Tibial nerve (tissue), 4 donors: ENCODE measurements at places on chromosomes 16 and 17.

GRCh38 chr17:48389903-48390302 is 40.1 kb downstream of the SKAP1 start:
- no peak for DNase-seq

DNA sequence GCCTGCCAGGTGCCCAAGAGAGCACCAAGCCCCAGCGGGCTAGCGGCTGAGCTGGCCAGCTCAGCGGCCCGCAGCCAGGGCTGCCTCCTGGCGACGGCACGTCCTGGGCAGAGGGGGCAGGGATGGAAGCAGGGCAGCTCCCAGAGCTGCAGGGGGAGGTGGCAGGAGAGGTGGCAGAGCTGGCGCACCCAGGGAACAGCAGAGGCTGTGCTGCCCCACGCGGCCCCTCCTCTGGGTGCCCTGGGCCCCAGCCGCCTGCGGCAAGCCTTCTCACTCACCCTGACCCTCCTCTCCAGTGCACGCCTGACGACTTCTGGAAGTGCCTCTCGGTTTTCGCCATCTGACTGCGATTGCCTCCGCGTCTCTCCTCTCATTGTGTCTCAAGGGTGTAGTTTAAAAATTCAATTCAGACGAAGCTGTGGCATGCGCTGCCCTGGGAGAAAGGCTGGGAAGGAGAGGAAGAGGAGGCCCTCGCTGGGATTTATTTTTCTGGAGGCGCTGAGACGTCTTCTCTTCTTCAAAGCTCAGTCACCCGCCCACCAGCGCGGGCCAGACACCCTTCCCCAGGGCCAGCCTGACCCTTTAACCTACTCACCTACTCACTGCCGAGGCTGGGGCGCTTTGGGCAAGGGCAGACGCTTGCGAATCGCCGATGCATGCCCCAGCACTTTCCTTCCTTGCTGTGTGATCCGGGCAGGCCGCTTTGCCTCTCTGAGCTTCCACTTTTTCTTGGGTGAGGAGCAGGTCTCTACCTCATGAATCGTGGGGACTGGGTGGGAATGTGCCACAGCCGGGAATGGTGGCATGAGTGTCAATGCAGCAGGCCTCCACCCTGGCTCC is 24.9 kb downstream of the GSE1 start:
- DNase-seq: no peak

DNA sequence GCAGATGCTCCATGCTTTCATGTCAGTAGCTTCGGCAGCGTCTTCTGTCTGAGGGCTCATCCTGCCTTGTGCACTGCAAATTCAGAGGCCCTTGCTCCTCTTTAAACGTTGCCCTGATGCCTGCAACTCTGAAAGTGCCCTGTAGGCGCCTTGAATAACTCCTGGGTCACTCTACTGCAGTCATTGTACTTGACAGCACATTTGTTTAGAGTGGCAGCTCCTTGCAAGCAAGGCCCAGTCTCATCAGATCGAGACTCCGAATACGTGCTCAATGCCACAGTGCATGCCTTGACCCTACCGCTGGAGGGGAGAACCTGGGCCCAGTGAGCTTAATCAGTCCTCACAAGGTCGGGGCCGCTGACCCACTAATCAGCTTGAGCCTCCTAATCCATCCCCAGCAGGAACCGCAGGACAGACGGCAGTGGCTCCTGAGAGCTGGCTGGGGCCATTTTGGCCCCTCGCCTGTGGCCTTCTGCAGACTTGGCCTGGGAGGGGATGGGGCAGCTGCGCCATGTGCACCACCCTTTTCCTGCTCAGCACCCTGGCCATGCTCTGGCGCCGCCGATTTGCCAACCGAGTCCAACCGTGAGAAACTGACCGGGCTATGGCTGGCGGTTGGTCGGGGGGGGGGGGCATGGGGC is at the start of gene PRCD:
Gene PRCD, plus strand, starts transcription at position 414 of the 641 bp plus-strand sequence. Its CDS starts 98 bp downstream, at position 512.
- DNase-seq: no peak

GRCh38 chr16:3623642-3624041 is 12.2 kb upstream of the SLX4 start:
- DNase-seq: no peak

- no peak for DNase-seq
Measured at GRCh38 chr17:40518401-40519088, 17.1 kb upstream of the TNS4 start.

DNA sequence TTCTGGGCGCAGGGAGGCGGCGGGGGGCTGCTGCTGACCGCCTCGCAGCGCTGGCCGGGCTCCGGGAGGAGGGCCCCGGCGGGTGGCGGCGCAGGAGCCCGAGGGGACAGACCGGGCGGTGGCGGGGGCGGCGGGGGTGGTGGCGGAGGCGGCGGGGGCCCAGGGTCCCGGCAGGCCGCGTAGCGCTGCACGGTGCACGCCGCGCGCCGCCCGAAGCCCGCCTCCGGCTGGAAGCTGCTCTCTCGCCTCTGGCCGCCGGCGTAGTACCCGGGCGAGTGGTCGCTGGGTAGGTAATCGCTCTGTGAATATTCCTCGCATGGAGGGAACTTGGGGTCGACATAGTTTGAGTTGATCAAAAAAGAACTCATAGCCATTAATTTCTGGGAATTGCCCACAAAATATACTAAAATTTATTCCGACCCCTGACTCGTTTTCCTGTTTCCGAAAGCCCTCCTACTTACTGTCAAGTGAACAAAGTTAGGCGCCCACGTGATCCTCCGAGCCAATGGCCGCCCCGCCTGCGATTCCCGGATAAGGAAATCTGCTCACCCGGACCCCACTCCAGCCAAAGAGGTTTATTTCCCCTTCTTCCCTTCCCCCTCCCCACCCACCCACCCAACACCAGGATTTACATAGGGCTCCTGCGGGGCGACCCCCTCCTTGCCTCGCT is at the start of gene HOXB4:
Gene HOXB4, minus strand, starts transcription at position 405 of the 670 bp plus-strand sequence. Its CDS starts 31 bp downstream, at position 374.
- peak; percentile 37 for DNase-seq
